Dorsolateral prefrontal cortex (tissue), 122 donors: ENCODE measurements at places on chromosomes 6 and 20. TPM values are rescaled to one million over a fixed set of nuclear protein-coding genes. Genes with fewer than 3 reads are reported as not detected.

GRCh38 chr6:51199105-51199552, 380.5 kb downstream of the TFAP2B start:
- no peak for DNase-seq

- no peak for DNase-seq
Measured at GRCh38 chr20:62276439-62276838, 26.4 kb upstream of the ADRM1 start.

GRCh38 chr6:91608428-91608827, 1021.6 kb upstream of the MAP3K7 start:
- DNase-seq, result no peak

DNA sequence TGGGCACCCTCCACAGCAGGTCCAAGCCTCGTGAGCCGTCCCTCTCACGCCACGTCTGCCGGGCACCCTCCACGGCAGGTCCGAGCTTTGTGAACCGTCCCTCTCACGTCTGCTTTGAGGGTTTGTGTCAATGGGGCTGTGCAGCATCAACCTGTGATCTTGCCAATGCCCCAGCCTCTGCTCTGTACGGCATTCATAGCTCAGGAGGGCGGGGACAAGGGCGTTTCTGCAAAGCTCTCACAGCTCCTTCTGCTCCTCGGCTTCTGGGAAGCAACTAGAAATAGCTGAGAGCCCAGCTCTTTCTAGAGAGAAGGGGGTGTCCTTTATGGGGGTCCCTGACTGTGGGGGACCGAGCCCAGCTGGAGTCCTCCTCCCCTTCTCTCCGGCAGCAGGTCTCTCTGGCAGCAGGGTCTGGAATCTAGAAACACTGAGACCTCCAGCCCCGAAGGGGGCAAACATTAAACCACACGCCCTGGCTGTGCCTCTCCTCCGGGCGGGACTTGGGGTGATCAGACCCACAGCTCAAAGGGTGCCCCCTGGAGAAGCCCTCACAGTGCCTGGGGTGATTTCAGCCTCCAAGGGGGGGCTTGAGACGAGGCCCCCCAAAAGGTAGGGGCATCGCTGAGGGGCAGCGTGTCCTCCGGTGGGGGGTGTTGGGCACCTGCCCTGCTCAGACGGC, 41.2 kb upstream of the CHRNA4 start:
- DNase-seq, result no peak

GRCh38 chr6:22237526-22237925, 59.3 kb downstream of the PRL start:
- DNase-seq, result no peak

The ARMC2 gene
- 44.4 TPM for total RNA-seq

The FUT9 gene
- total RNA-seq, result 63.4 TPM

The BTNL2 gene
- total RNA-seq, result 1.7 TPM

The MUC21 gene
- not detected for total RNA-seq

The MRAP2 gene
- total RNA-seq, result 21.2 TPM
